ENCODE measurements at places on chromosomes 4 and X.

GRCh38 chr4:173500841-173501591 is 29.0 kb downstream of the HAND2 start:
- no peak for DNase-seq
- H3K4me1 ChIP-seq, result no peaks in the 10 kb centered on the region
- H3K36me3 ChIP-seq, result no peaks in the 10 kb centered on the region
- H3K4me3 ChIP-seq, result no peak overlapping the region
- peaks cover 6% of the 10 kb centered on the region for H3K27me3 ChIP-seq
- H3K27ac ChIP-seq, result no peak overlapping the region

- DNase-seq, result no peak
- H3K27ac ChIP-seq, result no peak overlapping the region
- H3K4me3 ChIP-seq, result no peak overlapping the region
- H3K36me3 ChIP-seq, result peaks cover 10% of the 10 kb centered on the region
- no peaks in the 10 kb centered on the region for H3K27me3 ChIP-seq
Measured at GRCh38 chr4:151605215-151605614, 155.6 kb downstream of the GATB start.

- no peaks in the 10 kb centered on the region for H3K4me1 ChIP-seq
- no peak overlapping the region for H3K27ac ChIP-seq
- no peak overlapping the region for H3K4me3 ChIP-seq
- no peaks in the 10 kb centered on the region for H3K27me3 ChIP-seq
Measured at GRCh38 chr4:8289151-8289750, 19.7 kb downstream of the HTRA3 start.

GRCh38 chrX:46758956-46759644 is at the start of gene SLC9A7:
Gene SLC9A7, minus strand, starts transcription at chrX:46759118. Its CDS starts 89 bp downstream, at chrX:46759029.
- H3K4me3 ChIP-seq, result peak within 1 kb of the TSS; percentile 74
- H3K4me1 ChIP-seq, result no peaks in the 10 kb centered on the region
- peaks cover 6% of the 10 kb centered on the region for H3K36me3 ChIP-seq
- peak; percentile 75 for DNase-seq
- no peaks in the 10 kb centered on the region for H3K27me3 ChIP-seq

DNA sequence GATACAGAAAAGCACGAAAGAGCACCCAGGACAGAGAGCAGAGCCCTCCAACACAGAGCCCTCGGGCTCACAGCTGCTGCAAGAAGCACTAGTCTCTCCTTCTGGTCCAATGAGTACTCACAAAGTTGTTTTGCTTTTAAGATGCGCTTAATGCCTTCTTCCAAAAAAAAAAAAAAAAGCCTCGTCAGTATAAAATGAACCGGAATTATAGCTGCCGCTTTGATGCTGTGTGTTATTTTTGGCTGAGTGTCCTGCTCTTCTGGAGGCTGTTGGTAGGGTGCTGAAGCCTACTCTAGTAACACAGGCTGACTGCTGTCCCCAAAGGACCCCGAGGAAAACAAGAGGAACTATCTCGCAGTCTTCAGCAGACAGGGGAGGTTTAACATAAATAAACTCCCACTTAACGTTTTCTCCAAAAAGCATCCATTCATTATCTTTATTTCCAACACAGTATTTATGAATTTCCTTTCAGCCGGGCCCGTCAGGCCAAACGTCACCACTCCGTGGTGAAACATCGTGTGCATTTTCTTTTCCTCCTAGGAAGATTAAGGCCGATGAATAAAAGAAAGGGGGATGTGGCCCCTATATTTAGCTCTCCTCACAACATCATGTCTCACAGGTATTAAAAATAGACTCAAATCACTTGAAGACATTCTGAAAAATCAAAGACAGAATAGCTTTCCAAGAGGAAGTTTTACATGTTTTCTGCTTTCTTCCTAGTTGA is 213.7 kb upstream of the PPARGC1A start:
- H3K4me3 ChIP-seq, result no peak overlapping the region
- H3K36me3 ChIP-seq, result no peaks in the 10 kb centered on the region
- H3K4me1 ChIP-seq, result peaks cover 26% of the 10 kb centered on the region
- peak overlapping the region; percentile 98 for H3K27ac ChIP-seq
- H3K27me3 ChIP-seq, result no peaks in the 10 kb centered on the region
- no peak for DNase-seq
